GM12892 (cell line): ENCODE measurements at places on chromosomes 2 and 18.

- DNase-seq, result no peak
Measured at GRCh38 chr18:13435586-13436333, 217.2 kb downstream of the LDLRAD4 start.

DNA sequence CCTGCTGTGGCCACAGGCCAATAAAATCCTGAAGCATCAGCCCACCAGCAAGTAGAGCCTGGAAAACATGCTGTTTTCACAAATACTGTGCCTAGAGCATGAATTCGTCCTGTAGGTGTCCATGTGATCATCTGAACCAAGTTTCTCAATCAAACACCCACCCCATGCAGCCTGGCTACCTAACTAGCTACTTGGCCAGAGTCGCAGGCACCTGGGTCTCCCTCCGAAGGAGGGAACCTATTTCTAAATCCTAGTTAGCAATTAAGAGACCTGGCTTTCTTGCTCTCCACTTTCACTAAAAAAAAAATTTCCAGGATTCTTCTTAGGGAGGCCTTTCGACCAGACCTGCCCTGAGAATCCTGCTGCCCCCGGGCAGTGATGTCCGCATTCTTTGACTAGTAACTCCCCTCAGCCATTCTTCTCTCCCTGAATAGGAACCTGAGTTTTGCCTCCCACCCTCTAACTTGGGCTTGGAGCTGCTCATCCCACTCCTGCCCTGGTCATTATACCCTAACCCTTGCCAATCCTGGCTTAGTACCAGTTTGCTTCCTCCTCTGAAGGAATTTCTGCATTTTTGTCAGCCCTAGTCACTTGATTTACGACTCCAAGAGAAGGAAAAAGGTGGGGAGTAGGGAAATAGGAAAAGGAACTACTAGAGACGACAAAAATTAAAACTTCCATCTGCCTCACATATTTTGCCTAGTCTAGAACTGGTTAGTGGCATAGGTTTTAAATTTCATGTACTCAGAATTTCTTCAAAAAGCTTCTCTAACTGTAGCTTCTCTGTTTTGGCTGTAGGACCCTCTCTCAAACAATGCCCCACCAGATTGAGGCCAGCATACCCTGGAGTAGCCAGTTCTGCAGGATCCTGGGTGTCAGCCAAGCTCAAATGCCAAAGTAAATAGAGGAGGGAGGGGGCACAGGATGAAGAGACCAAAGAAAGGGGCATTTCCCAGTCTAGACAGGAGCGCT is 25.4 kb upstream of the TANK start:
- DNase-seq, result no peak

DNA sequence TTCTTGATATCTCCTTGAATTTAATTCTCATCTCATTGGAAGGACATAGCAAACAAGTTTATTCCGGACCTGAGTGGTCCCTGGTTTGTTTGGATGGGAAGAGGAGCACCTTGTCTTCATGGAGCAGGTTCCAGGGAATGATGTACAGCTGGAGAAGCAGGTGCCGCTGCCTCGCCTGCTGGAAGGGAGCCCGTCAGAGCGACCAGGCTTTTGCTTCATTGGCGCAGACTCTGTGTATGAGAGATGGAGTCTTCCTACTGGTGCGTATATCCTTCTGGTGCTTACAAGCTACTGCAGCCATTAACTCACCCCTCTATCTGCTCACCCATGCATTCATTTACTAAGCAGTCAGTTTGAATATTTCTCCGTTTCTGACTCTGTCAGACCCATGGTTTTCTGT is 11.6 kb upstream of the ALLC start:
- no peak for DNase-seq

GRCh38 chr2:50611351-50611871 is 420.5 kb downstream of the NRXN1 start:
- no peak for DNase-seq

DNA sequence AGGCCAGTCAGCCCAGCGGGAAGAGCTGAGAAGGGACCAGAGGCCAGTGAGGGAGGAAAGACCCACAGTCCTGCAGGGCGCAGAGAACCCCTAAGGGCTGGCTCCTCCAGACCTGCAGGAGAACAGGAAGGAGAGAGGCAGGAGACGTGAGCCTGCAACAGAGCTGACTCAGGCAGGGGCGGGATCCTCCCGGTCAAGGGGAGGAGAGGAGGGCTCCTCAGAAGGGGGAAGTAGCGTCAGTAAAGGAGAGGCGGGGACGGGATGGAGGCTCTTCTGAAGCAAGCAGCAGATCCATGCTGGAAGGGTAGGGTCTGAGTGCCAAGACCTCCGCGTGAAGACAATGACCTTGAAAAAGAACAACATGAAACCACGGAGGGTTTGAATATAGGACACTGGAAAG is 50.8 kb downstream of the TRABD2A start:
- DNase-seq, result no peak

- no peak for DNase-seq
Measured at GRCh38 chr2:171723716-171724683, 36.7 kb downstream of the DYNC1I2 start.

DNA sequence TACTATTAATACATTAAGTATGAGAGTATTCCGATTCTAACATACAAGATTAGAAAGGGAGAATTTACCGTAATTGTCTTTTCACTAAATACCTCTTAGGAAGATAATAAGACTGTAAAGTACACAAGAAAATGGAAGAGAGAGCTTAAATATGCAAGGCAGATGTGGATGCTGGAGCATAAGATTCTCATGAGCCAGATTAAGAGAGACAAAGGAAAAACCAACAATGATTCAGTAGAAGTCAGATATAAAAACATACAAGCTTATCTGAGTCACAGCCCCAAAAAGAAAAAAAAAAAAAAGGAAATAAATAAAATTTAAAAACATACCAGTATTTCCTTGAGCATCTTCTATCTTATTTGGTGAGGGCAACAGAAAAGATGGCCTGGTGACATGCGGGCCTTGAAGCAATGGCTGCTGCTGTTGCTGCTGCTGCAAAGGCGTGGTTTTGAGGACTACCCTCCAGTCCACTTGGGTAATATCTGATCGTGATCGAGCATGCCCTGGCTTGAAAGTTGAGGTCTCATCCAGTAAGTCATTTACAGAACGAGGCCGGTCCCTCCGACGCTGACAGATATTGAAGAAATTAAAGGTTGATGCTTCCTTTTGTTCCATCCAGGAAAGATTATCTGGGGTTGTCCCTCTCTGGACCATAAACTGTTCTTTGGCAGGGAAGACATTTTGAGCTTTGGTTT is 24.5 kb downstream of the PLEKHM3 start:
- no peak for DNase-seq

GRCh38 chr18:76505614-76506013 is 10.6 kb upstream of the ZNF516 start:
- no peak for DNase-seq

GRCh38 chr18:48345596-48345995 is 63.6 kb downstream of the ZBTB7C start:
- no peak for DNase-seq

- DNase-seq, result no peak
Measured at GRCh38 chr2:64899081-64899865, 89.9 kb upstream of the SLC1A4 start.

DNA sequence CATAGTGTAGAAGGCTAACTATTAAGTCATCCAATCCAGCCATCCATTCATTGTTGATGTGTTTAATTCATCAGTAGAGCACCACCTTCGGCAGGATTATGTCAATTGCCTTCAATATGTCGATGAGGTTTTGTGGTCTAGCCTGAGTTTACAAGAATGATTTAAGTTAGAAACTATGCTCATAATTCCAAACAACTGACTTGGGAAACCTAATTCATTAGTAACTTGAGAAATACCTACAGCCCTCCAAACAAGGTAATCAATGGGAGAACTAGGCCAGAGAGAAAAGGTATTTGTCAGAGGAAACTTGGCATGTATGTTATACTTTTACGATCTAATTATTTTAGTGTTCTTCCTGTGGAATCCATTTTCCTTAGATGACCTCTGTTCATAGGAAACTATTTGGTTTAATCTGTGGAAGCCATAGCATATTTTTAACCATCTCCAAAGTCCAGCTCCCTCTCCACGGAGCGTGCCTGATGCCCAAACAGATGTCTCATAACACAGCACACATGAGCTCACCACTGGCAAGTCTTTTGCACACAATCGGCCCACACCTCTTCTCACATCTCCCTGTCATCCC is 148.5 kb downstream of the GFPT1 start:
- DNase-seq, result no peak

DNA sequence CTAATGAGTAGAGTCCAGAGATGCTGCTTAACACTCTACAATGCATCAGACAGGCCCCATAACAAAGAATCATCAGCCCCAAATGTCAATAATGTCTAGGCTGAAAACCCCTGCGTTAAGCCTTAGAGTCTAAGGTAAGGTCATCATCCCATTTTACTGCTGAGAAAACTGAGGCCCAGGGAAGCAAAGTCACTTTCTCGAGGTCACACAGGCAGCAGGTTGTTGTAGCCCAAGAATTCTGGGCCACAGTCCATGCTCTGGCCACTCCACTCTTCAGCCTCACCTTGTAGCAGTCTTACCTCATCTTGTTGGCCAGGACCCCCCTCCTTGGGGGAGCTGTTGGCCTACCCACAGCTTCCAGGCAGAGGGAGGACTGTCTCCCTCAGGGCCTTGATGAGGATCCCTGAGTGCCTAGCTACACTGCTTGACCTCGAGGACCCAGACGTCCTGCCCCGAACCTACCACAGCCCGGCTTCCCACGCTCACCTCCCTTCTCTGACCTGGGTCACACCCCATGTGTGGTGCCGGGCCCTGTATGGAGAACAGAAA is 54.4 kb downstream of the SMAD7 start:
- DNase-seq, result no peak

GRCh38 chr2:36376319-36376765 is 20.8 kb downstream of the CRIM1 start:
- DNase-seq, result no peak

DNA sequence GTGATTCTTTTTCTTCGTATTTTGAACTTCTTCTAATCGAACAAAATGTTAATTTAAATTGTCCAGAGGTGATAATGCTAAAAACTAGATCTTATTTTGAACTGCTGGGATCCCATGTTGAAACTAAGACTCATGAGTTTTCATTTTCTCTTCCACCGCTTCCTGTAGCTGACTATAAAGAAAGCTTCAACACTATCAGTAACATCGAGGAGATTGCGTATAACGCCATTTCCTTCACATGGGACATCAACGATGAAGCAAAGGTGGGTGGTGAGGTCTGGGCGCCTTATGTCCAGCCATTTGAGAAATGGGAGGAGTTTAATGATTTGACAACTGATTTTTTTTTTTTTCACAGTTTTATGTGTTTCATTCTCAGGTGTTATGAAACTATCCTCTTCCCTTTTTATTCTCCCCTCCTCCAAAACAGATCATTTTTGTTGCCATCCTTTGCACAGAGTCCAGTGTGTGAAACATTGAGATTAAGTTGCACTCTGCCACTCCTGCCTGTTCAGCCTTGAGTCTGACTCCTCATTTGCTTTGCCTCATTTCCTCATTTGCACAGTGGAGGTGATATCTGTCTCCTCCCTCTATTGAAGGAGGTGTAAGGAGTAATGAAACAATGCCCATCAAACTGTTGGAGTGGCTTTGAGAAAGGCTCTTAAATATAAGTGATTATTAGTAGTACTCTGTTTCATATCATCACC is 13.8 kb downstream of the GRHL1 start:
- no peak for DNase-seq

DNA sequence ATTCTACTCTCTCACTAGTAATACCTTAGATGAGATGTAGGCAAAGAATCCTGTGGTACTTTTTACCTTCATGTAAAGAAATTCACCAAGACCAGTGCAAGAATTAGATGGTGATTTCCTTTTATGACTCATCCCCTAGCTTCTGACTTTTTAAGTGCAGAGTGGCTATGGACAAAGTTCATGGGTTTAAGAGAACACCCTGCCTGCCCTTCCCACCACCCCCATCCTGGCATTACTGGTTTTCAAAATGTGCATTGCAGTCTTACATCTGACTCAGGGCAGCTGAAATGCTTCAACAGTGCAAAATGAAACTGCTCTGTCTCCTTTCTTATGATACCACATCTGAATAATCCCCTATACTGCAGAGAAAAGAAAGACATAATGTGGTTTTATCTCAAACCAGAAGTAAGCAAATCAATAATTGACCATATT is 22.6 kb downstream of the MAIP1 start:
- DNase-seq, result no peak

DNA sequence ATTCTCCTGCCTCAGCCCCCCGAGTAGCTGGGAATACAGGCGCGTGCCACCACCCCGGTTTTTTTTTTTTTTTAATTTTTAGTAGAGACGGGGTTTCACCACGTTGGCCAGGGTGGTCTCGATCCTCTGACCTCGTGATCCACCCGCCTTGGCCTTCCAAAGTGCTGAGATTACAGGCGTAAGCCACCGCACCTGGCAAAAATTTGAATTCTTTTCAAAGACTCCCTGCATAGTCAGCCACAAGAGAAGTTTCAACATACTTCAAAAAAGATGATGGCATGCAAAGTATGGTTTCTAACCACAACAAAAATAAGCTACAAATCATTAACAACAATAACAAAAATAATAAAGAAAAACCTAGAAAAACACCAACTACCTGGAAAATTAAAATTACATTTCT is 22.0 kb downstream of the HYCC2 start:
- no peak for DNase-seq

- DNase-seq, result no peak
Measured at GRCh38 chr2:234491897-234492296, 5.0 kb downstream of the ARL4C start.

- no peak for DNase-seq
Measured at GRCh38 chr2:167271932-167272331, 383.7 kb downstream of the XIRP2 start.

DNA sequence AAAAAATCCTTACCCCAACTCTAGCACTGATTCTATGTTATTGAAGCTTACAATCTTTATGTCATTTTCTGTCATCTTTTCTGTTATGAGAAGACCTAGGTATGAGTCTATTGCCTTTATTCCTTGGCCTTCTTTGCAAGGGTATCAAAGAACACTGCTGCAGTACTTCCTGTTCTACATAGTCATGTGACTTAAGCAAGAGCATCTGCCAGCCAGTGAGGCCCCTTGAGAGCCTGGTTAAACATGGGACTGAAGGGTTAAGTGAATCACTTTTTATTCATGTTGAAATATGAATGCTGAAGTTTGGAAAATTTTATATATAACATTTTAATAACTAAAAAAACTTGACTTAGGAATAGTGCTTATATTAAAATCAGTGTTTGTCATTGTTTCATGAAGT is 844 bp upstream of the CPS1 start:
- DNase-seq, result no peak

DNA sequence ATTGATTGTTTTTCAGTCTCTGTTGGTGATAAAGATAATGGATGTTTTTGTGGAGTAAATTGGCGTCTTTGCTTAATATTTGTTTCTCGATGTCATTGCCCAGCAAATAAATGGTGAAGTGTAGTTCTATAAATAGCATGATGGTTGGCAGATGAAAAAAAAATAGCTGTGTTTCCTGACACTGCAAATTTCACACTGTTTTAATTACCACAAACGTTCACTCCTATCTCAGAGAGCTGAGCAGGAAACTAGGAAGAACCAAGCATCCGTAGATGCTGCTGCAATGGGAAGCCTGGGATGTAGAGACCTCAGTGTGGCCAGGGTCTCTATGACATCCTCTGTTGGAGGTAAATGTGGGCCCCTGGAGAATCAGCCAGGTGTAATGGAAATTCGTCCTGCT is 183.2 kb downstream of the CYRIA start:
- DNase-seq, result no peak
